ENCODE measurements at places on chromosomes 12 and 14. TPM values are rescaled to one million over a fixed set of nuclear protein-coding genes. Genes with fewer than 3 reads are reported as not detected.

GLIPR1L1 gene
- not detected for polyA plus RNA-seq

C12orf75 gene
- polyA plus RNA-seq = 29.5 TPM

LPAR5 gene
- 8.8 TPM for polyA plus RNA-seq

TSHR gene
- polyA plus RNA-seq = not detected

TAS2R50 gene
- 0.07 TPM for polyA plus RNA-seq

KRT3 gene
- not detected for polyA plus RNA-seq

Data from small intestine (tissue), 16 donors.